ENCODE measurements at places on chromosomes 12 and 14.

- DNase-seq, result no peak
Measured at GRCh38 chr12:87509237-87509820, 519.9 kb downstream of the C12orf50 start.

GRCh38 chr12:116980083-116980482, 69.3 kb downstream of the FBXW8 start:
- DNase-seq, result no peak

DNA sequence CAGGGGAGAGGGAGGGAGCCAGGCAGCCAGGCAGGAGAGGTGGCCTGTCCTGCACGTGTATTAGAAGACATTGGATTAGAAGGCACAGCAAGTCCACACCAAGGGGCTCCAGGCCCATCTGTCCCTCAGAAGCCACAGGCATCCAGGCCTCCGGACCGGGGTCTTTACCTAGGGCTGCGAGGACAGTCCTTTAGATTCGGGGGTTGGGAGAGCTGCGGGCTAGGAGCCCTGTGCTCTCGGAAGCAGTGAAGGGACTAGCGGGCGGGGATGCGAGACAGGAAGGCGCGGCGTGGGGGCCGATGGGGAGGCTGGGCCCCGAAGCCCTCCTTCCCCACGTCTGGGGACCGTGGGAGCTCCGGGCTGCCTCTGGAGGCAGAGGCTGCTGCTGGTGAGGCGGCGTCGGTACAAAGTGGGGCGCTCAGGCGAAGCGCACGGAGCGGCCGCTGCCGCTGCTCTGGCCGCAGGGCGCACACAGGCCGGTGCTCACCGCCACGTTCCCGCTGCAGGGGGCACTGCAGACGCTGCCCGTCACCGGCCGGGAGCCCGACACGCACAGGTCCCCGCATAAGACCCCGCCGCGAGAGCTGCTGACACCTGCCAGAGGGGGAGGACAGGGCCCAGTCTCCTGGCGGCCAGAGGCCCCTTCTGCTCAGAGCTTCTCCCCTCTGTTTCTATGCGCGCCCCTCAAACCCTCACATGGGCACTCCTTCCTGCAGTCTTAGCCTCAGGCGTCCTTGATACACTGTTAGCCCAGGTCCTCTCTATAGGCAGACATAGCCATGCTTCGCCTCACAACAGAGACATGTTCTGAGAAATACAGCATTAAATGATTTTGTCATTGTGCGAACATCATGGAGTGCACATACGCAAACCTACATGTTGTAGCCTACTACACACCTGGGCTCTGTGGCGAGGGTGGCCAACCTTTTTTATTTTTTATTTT, 17.3 kb downstream of the KRT7 start:
- DNase-seq, result no peak

GRCh38 chr12:1474041-1474573, 120.3 kb downstream of the FBXL14 start:
- no peak for DNase-seq

DNA sequence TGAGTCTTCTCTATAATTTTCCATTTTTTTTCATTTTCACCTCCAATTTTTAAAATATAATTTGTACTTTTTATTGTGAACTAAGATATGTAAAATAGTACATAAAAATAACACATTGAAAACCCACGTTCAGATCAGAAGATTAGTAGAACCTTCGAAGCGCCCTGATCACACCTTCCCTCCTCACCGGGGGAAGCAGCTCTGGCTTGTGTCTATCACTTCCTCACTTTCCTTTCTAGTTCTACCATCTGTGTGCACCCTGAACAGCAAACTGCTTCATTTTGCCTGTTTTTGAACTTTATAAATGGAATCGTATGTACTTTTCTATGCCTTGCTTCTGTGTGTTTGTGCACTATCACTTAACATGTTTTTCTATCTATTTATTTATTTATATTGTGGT, 11.8 kb upstream of the CD27 start:
- no peak for DNase-seq

DNA sequence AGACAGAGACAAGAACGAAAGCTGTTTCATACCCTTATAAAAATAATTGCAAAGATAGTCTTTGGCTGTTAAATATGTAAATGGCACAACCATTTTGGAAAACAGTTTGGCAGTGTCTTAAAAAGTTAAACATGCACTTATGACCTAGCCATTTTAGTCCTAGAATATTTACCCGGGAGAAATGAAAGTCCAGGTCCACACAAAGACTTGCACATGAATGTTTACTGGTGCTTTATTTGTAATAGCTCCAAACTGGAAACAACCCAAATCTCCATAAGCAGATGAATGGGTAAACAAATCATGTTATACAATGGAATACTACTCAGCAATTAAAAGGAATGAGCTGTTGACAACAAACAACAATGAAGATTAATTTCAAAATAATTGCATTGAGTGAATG, 380.4 kb downstream of the ETNK1 start:
- DNase-seq, result no peak

DNA sequence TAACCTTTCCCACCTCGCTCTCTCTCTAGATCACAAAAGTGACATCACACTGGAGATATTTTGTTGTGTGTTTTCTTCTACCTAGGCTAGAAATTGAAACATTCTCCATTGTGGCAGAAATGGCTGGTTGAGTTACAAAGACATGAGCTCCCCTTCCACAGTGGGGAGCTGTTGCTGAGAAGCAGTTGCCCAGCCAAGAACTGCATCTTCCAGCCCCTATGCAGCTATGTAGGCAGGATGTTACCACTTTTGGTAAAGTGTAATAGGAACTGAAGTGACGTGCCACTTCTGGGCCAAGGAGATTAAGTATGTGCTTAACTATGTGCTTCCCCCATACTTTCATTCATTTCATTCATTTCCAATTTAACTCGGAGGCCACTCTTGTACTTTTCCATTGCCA, 138.7 kb upstream of the E2F7 start:
- no peak for DNase-seq

DNA sequence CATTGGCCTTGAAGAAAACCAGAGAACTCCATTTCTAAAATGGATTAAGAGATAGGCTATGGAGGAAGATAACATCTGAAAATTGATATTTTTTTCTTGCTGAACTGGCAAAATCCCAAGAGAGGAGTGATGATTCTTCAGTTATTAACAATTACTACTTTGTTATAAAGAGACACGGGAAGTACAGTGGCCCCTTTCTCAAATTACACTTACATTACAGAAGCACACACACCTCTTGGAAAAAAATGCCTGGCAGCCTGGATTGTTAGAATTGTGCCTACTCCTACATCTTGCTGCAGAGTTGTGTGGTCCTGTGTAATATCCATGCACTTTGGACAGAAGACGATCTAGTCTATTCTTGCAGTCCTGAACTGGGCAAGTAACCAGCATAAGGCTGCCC, 71.7 kb downstream of the TGFB3 start:
- no peak for DNase-seq

- DNase-seq, result no peak
Measured at GRCh38 chr12:104466709-104467345, 10.1 kb downstream of the CHST11 start.

GRCh38 chr12:62291864-62292760, 31.9 kb downstream of the USP15 start:
- no peak for DNase-seq

GRCh38 chr14:68723808-68724268, 69.0 kb downstream of the ZFP36L1 start:
- no peak for DNase-seq

GRCh38 chr12:126156806-126157574, 1091.8 kb downstream of the AACS start:
- DNase-seq, result no peak

GRCh38 chr12:9391815-9392214, 183.6 kb upstream of the PZP start:
- no peak for DNase-seq

DNA sequence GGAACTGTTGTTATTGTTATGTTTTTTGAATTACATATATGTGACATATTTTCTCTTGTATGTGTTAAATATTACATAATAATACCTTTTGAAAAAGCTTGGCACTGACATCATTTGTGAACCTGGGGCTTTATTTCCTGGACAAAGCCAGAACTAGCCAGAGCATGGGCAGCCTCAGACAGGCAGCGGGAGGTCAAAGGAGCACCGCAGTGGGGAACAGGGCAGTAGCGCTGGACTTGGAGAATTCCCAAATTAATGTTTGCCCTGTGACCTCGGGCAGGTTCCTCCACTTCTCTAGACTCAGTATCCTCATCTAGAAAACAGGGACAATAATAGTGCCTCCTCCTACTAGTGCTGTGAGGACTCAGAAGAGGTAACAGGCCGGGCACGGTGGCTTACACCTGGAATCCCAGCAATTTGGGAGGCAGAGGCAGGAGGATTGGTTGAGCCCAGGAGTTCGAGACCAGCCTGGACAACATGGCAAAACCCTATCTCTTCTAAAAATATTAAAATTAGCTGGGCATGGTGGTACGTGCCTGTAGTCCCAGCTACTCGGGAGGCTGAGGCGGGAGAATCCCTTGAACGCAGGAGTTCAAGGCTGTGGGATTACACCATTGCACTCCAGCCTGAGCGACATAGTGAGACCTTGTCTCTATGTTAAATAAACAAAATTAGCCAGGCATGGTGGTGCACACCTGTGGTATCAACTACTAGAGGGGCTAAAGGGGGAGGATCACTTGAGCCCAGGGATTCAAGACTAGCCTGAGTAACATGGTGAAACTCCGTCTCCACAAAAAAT, 27.3 kb upstream of the ITPK1 start:
- no peak for DNase-seq

- no peak for DNase-seq
Measured at GRCh38 chr12:65532764-65533163, 254.3 kb downstream of the MSRB3 start.

DNA sequence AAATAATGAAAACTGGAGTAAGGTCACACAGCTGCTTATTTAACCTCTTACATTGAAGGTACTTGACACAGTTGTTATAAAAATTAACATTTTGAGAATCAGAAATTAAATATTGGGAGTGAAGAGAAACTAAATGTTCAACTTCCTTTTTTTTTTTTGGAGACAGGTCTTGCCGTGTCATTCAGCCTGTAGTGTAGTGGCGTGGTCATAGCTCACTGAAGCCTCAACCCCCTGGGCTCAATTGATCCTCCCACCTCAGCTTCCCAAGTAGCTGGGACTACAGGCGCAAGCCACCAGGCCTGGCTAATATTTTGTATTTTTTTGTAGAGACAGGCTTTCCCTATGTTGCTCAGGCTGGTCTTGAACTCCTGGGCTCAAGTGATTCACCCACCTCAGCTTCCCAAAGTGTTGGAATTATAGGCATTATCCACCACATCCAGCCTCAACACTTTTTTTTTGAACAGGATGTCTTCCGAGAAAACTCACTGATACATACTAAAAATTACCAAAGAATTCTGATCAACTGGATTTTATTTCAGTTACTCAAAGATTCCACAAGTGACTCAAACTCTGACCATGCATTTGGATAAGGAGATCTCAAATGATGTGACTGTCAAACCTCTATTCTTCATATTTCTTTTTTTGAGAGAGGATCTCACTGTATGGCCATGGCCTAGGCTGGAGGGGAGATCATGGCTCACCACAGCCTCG, 35.4 kb downstream of the SGPP1 start:
- DNase-seq, result no peak

- peak; percentile 68 for DNase-seq
Measured at GRCh38 chr14:77040059-77040740, 11.7 kb upstream of the IRF2BPL start.

GRCh38 chr12:125357561-125357960, 292.3 kb downstream of the AACS start:
- DNase-seq, result no peak

DNA sequence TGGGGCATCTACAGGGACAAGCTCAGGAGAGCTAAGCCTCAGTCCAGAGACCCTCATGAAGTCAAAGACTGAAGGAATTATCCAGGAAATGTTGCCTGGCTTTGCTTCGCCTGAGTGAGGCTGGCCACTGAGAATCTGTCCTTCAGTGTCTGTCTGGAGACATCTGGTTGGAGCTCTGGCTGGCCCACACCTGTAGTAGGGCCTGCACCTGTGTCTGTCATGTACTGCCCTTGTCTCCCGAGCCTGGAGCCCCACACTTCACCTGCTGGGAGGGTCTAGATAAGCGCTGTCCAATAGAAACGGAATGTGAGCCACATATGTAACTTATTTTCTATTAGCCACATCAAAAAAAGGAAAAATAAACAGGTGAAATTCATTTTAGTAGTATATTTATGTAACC, 9.9 kb upstream of the HDAC7 start:
- no peak for DNase-seq

GRCh38 chr14:89418976-89419375, 1.9 kb upstream of the FOXN3 start:
- no peak for DNase-seq

- DNase-seq, result no peak
Measured at GRCh38 chr14:84468153-84468552, 1061.8 kb upstream of the FLRT2 start.

DNA sequence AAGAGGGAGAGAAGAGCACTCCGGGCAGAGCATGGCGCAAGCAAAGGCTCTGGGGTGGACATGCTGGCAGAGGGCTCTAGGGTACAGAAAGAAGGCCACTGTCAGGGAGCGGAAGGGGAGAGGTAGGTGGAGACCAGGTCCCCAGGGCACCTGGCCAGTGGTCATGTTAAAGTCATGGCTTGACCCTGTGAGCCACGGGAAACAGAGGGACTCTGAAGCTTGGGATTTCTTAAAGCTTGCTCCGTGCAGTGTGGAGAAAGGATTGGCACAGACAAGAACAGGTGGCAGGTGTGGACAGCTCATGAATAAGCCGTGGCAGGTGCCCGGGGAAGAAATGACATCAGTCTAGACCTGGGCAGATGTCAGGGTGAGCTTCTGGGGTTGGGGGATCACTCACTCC, 413.8 kb downstream of the BCL11B start:
- DNase-seq, result no peak
